ENCODE measurements at places on chromosomes 12 and 14.

- no peak for DNase-seq
These were observed 25.0 kb upstream of the POLR3B start for GRCh38 chr12:106332536-106332935.

DNA sequence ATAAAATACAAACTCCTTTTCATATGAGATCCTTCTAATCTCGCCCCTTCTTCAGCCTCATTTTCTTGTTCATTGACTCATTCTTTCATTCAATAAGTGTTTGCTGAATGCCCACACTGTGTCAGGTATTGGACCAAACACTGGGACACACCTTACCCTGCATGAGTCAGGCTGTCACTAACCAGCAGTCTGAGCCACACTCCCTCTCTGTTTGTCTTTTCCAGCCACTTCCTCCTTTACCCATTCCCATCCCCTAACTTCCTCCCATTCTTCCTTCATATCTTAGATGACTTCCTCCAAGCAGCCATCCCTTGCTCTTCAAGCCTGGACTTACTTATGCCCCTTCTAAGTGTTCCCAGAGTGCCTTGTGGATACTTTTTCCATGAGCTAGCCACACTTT lies 27.0 kb upstream of the HIF1A start:
- DNase-seq, result no peak

- no peak for DNase-seq
These were observed 1.1 kb downstream of the ANKRD52 start for GRCh38 chr12:56257071-56257470.

DNA sequence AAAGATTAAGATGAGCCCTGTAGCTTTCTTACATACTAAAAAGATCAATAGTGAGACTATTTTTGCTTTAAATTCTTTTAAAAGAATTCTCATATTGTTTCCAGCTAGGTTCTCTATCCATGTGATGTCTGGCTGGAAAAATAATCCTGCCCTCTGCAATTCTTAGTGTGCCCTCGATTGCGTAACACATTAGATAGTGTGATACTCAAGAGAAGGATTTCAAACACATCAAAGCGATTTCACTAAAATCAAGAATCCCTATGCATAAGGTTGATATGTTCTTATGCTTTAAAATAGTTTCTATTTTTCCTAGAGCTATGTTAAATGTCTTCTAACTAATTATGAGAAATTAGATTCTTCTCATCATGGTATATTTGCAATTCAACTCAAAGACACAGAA lies 127.3 kb upstream of the PLEKHA5 start:
- DNase-seq, result no peak

- DNase-seq, result no peak
These were observed 23.4 kb downstream of the CGRRF1 start for GRCh38 chr14:54533100-54533499.

DNA sequence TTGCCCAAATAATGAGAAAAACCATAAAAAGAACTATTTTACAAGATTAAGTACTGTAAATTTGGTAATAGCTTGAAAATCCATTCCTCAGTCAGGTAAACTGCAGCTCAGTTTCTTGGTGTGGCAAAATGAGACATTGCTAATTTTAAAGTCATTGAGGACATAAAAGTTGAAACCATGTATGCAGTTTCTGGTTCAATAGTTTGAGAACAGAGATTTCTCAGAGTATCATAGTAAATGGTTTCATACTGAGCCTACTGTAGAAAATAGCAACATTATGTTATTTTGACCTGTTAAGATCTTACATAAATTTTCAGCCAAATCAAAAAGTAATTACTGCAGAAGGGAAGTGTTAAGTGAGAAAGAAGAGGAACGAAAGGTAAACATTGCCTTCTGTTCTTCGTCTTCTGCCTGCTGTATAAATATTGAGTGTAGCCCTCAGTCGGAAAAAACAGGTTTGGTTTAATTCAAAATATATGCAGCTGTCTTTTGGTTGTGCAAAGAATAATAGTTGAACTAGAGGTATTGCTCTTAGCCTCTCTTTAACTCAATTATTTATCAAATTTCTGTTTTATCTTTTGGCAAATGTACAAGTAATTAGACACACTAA lies 119.6 kb downstream of the SYNE2 start:
- DNase-seq, result no peak

- no peak for DNase-seq
These were observed 17.7 kb downstream of the ASB2 start for GRCh38 chr14:93958567-93959238.

GRCh38 chr12:108773798-108774788 lies 42.8 kb upstream of the CORO1C start:
- DNase-seq, result no peak

DNA sequence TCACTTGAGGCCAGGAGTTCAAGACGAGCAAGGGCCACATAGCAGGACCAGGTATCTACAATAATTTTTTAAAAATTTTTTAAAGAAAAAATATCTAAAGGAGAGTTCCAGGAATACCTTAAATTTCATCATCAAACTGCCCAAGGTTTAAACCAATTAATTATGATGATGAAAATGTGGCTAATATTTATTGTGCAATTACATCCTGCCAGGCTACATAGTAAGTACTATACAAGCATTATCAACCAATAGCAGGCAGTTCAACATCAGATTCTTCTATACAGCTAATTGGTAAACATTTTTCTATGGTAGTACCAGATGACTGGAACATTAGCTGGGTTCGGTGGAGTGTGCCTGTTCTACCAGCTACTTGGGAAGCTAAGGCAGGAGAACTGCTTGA lies 24.4 kb downstream of the DENND5B start:
- no peak for DNase-seq
